ENCODE measurements at places on chromosomes 1 and 21. TPM values are rescaled to one million over a fixed set of nuclear protein-coding genes. Genes with fewer than 3 reads are reported as not detected.

Gene PGBD5
- 0.04 TPM for polyA plus RNA-seq

DNA sequence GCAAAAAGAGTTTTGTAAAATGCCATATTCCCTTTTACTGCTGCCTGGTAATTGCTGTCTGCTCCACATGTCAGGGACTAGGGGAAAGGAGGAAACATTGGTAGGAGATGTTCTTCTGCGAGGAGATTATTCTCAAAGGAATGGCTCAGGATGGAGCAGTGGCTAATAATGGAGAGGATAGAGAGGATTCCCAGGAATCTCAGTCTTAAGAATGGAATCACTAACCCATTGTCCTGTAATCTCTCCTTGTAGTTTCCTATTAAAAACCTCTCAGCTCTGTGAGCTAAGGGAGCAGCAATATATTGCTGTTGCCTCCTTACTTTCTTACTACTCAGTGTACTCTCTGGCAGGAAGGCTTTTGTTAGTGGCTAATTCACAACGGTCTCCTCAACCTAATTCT is 175.4 kb downstream of the HS2ST1 start:
- no peak for DNase-seq

DNA sequence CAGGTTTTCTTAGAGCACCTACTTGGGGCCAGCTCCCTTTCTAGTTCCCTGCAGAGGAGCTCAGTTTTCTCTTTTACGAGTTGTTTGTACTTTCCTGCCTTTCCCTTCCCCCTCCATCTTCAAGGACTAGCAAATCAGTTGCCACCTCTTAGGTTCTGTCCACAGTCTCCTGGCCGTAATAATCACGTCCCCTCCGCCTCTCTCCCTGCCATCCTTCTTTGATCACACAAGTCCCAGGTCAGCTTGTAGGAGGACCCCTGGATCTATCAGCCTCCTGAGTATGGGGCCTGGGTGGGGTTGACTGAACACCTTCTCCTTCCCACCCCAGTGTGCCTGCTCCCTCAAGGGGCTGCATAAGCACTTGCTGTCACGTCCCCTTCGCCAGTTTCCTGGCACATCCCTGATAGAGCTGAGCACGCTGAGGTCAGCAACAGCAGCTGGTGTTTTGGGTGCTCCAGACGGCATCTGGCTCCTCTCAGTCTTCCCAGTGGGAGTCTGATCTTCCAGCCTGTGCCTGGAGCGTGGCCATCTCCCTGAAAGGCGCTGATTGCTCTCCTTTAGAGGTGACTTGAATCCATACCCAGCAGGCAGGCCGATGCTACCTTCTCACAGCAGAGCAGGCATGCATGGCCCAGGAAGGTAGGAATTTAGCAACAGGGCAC is 216.1 kb upstream of the TMEM51 start:
- no peak for DNase-seq

Gene MARK1
- polyA plus RNA-seq = not detected

GRCh38 chr1:223765036-223765718 is 52.8 kb downstream of the CAPN2 start:
- DNase-seq = peak; percentile 93

DNA sequence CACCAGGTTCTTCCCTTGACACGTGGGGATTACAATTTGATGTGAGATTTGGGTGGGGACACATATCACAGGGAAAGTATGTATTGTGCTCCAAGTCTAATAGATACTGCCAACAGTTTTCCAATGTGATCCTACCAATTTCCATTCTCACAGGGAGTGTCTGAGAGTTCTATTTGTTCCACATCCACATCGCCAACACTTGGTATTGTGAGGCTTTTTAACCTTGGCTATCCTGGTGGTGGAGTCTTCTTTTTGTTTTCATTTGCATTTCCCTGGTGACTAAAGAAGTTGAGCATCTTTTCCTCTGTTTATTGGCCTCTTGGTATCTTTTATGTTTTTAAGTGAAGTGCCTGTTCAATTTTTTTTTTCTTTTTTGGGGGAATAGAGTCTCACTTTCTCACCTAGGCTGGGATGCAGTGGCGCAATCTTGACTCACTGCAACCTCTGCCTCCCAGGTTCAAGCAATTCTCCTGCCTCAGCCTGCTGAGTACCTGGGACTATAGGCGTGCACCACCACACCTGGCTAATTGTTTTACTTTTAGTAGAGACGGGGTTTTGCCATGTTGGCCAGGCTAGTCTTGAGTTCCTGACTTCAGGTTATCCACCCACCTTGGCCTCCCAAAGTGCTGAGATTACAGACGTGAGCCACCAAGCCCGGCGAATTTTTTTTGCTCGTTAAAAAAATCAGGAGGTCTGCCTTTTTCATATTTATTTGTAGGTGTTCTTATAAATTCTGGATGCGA is 15.9 kb upstream of the PADI1 start:
- DNase-seq = no peak

DNA sequence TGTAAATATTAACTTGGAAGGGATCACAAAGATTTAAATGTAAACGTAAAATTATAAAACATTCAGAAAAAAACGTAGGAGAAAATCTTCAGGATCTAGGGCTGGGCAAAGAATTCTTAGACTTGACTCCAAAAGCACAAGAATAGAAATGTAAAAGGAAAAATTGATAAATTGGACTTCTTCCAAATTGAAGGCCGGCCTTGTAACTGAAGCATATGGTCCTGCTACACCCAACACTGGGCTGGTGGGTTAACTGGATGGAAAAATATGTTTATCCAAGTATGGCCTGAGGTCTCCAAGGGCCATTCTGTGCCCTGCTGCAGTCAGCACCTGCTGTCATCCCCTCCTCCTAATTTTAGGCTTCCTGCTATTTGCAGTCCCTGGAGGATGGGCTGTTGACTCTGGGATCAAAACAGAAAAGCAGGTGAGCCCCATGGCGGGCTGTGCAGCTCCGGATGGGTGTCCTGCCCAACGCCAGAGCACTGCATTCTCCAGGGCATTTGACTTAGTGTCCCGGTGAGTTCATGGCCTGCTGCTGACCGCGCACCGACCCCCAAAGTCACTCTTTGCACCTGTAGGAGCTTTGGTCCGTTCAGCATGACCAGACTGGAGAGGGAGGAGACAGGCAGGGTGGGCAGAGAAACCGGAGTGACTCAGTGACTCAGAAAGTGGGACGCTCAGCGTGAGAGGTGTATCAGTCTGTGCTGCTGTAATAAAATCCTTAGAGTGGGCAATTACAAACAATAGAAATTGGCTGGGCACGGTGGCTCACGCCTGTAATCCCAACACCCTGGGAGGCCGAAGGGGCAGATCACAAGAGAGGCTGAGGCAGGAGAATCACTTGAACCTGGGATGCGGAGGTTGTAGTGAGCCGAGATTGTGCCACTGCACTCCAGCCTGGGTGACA is 6.1 kb upstream of the AIRE start:
- no peak for DNase-seq

Gene GUCA2A
- not detected for polyA plus RNA-seq

Gene CYP4X1
- polyA plus RNA-seq = not detected

DNA sequence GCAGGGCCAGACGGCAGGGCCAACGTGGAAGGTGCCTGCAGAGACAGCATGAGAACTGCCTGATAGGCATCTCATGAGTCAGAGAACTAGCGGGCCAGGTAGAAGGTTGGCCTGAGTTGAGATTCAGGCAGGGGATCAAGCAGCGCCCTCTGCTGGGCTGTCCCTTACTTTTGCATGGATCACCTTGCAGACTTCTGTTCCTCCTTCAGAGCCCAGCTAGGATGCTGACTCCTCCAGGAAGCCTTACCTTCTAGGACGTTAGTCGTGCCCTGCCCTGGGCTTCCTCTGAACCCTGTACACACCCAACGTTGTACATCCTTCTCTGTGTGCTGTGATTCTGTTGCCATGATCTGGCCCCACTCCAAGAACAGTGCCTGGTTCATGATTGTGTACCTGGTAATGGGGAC is 231.3 kb upstream of the VAMP3 start:
- no peak for DNase-seq

DNA sequence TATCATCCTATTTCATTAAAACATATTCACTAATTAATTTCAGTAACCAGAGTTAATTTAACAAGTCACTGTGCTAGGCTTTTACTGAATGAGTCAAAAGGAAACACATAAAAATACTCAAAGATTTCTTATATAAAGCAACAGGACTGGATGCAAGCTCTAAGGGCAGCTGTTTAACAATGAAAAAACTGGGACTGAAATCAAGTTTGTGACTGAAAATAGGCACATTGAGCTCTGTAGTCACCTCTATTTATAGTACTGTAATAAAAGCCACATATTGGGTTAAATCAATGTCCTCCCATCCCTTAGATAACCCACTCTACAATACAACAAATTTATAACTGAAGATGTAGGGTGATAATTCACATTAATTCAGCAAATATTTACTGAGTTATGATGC is 52.4 kb downstream of the SMYD3 start:
- no peak for DNase-seq

Gene ELAPOR1
- 0.13 TPM for polyA plus RNA-seq

- peak; percentile 45 for DNase-seq
Measured at GRCh38 chr1:93847811-93848288, 31.2 kb downstream of the DNTTIP2 start.

GRCh38 chr1:94532077-94532476 is 9.5 kb downstream of the F3 start:
- DNase-seq = no peak

Gene MAEL
- not detected for polyA plus RNA-seq

Gene ILDR2
- polyA plus RNA-seq = not detected

- no peak for DNase-seq
Measured at GRCh38 chr1:244804841-244805240, 30.6 kb upstream of the COX20 start.

Gene RNF186
- polyA plus RNA-seq = 0.07 TPM

Gene RYR2
- not detected for polyA plus RNA-seq

Gene GSTM2
- 15.0 TPM for polyA plus RNA-seq

DNA sequence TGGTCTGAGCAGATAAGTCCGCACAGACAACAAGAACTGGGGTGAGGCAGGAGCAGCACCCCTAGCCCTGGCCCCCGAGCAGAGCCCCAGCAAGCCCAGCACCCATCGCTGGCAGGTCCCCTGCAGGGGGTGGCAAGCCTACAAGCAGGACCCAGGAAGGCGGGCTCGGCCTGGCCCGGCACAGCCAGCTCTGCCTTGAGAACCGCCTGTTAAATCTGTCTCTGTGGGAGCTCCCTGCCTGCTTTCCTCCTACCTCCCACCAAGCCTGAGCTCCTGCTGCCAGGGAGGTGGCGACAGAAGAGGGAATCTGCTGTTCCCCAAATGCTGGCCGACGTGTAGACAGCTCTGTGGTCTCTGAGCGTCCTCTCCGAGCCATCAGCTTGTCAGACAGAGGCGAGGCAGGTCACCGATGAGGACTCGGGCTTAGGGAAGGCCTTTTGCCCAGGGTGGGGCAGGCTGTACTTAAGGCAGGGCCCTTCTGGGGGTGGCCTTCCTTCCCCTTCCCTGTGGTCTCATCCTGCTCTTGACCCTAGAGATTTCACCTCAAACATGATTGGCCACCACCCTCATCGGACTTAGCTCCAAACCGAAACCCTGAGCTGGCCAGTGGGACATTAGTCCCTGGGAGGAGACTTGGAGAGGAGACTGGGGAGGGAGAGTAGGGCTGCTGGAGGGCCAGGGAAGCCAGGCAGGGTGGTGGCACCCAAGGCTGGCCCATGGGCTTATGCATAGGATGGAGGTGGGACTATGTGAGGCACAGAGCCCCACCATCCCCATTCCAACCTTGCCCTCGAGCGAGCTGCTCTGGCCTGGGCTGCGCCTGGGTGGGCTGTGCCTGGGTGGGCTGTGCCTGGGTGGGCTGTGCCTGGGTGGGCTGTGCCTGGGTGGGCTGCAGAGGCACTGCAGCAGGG is 7.7 kb downstream of the SELENON start:
- DNase-seq = no peak

Gene PGLYRP3
- polyA plus RNA-seq = not detected

Gene SPATA1
- polyA plus RNA-seq = 0.93 TPM

DNA sequence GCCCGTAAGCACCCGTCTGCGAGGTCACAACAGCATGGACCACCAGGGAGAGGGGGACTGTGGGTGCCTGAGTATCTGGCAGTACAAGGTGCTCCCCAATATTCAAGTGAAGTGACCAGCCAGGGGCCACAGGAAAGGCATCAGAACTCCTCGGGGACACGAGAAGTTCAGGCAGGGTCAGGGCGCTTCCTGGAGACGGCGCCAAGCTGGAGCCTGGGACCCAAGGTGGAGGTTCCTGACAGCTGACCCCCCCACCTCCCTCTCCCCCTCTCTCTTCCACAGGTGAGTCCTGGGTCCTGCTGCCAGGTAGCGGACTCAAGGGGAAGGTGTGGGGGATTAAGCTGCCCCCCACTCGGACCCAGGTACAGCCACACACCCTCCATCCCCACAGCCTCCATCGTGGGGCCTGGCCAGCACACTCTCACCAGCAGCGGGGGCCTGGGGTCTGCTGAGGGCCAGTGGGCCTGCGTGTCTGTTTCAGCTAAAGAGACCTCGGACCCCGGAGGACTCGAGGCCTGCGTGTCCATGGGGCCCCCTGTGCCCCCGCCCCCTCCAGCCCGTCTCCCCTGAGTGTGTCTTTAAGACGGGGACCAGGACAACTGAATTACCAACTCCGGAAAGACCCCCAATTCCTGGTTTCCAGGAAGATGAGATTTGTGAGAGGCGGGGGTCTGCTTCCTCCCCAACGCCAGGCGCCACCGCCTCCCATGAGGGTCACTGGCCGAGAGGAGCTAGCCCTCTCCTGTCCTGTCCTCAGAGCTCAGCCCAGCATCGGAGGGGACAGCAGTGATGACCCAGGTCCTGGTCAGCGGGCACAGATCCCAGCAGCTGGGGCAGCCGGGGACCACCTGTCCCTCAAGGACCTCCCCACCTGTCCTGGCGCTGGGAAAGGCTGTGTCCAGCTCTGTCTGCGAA is 6.2 kb downstream of the TNFRSF18 start:
- DNase-seq = no peak

DNA sequence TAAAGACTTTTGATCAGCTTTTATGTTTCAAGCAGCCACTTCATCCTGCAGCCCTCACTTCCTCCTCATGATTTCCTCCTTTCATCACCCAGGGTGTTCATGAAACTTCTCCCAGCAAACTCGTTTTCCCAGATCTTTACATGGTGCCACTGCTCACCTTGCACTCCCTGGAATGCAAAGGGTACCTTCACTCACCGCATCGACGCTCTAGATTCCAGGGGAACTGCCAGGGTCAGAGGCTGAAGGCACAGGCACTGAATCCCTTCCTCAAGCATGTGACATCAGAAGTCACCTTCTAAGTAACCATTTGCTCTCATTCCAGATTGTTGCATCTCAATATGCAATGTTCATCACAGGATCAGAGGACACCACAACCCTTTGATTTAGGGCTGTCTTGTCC is 82.8 kb downstream of the PRKAB2 start:
- no peak for DNase-seq

GRCh38 chr1:227773558-227773957 is 38.3 kb downstream of the SNAP47 start:
- no peak for DNase-seq
